ENCODE measurements at places on chromosomes 13 and 19.
A peak's percentile ranks its signal among the peaks of the same experiment; 100 is the strongest.

DNA sequence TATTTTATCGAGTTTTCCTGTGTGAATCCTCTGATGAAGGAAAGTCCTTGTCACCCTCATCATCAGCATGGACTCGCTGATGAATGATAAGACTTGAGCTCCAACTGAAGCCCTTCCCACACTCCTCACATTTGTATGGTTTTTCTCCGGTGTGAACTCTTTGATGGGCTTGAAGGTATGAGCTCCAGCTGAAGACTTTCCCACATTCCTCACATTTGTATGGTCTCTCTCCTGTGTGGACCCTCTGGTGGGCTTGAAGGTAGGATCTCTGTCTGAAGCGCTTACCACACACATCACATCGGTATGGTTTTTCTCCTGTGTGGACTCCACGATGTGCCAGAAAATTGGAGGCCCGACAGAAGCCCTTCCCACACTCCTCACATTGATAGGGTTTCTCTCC, 21.7 kb downstream of the ZNF45 start:
- no peak for DNase-seq

DNA sequence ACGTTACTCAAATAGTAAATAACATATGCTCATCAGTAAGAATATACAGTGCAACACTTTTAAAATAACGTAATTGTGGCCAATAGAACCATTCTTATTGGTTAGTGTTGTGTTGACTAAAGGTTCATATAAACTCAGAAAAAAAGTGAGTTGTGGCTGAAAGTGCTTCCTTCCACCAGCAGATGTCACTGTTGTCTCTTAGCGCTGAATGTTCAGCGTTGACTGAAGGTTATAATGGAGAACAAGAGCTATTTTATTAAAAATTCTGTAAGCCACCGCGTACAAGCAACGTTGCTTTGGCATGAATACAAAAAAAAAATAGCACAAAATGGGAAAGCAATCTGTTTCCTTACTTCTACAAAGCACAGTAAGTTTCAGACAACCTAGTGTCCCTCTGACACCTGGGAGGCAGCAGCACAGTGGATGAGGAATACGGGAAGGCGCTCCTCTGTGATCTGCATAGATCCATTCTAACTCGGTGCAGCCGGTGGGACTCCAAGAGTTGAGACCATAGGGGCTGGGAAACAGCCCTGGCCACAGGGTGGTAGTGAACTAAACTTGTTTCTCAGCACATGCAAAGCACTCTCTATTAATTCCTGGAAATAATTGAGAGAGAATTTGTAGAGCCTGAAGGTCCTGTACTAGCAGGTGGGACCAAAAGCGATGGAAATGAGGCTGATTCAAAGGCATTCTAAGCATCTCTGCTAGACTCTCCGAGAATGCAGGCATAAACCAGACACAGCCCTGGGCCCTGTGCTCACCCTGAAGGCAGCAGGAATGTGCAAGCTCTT, 23.9 kb upstream of the OXGR1 start:
- DNase-seq: no peak

GRCh38 chr19:16012552-16012951, 63.7 kb upstream of the TPM4 start:
- DNase-seq: no peak

DNA sequence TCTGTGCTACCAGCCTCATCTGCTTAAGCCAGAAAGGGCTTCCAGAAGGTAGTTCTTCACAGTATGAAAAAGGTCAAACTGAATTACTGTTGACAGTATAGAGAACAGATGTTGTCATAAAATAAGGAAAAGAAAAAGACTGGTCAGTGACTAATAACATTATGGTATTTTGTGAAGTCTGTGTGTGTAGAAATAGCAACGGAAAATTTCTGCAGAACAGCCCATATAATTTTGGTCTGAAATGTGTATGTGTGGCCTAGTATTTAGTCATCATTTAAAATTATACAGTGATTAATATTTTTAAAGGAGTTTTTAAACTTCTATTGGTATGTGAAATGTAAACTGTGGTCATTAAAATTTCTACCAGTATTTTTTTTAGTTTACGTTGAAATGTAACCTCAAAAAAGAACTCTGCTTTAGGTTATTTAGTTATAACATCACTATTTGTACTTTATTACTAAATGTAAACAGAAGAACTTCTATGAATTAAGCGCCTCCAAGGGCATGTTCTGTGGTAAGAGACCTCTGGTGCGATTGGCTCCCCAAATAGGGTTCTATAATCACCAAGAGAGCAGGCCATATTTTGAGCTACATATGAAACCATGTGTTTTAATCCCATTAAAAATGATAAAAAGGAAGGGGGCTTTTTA, 3.3 kb upstream of the GPR183 start:
- no peak for DNase-seq

DNA sequence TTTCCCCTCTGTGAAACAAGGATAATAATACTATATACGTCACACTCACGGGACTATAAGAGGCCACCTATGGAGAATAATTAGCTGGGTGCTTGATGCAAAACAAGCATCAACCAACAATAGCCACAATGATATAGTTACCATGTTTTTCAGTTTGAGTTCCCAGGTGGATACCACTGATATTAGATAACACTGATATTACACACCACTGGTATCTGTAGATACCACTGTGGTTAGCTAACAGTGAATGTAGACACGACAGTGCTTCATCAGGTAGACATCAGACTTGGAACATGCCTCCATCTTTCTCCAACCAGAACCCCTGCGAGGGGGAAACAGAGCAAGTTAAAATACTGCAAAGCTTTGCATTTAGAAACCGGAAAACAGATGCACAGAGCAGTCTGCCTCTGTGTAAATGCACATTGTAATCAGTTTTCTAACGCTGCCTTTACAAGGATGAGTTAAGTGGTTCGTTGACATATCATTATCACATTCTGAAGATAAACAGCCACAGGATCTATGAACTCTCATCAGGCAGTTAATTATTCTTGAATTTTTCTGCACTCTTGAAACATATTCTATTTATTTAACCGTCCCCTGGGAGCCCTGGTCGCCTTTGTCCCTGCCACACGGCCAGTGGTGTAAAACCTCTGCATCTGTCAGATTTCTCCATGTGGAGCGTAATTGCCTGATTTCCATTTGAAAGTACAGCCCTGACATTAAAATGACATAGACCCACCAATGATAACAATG, 80.7 kb downstream of the RNASEH2B start:
- DNase-seq: no peak

- peak; percentile 44 for DNase-seq
Measured at GRCh38 chr19:19185853-19186740, 5.9 kb downstream of the BORCS8 start.

DNA sequence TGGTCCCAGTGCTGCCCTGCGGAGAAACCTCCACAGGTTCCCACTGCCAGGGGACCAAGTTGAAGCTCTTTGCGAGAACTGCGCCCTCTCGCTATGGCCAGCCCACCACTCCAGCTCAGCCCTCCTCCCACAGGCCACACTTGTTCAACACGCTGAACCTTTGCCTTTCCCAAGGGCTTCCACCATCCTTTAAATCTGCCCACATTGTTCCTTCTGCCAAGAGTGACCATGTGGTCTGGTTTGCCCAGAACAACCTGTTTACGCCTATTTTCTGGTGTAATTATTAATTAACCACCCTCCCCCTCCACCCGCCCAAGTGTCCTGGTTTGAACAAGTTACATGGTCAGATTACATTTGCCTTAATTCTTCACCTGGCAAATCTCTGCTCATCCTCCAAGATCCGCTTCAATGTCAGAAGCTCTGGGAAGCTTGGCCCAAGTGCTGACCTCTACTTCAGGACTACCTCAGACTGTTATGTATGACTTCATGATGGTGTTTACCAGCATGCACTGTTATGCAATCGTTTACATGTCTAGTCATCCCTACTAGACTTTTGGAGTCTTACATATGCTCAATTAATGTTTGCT, 12.0 kb upstream of the USP12 start:
- DNase-seq: no peak

DNA sequence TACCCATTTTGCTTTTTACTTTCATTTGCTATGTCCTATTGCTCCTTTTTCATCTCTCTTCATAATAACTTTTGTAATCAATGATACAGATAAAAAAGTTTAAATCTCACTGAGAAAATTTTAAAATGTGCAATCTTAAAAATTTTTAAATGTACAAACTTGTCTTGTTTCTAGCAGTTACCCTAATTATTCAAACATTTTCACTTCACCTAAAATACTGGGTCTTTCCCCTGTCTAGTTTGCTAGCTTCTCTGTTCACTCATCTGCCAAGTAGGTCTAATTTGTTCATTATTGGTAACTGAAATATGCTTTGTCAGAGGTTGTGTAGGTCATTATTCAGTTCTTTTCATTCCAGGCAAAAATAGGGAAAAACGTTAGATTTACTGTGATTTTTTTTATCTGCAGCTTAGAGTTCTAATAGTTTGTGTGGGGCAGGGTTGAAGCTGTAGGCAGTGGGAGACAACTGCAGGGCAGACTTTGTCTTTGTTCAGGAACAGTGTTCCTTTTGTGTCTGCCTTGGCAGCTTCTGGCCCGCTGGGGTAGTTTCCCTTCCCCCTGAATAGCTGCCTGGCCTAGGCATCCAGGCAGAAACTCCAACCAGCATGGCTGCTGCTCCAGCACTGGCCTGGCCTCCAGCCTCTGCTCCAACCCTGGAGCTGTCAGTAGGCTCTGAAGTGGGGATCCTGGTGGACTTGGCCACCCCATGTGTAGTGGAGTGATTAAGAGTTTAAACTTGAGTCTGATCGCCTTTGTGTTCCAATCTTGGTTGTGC, 48.5 kb downstream of the WDFY2 start:
- no peak for DNase-seq

- no peak for DNase-seq
Measured at GRCh38 chr19:57068921-57069697, 50.7 kb upstream of the USP29 start.

DNA sequence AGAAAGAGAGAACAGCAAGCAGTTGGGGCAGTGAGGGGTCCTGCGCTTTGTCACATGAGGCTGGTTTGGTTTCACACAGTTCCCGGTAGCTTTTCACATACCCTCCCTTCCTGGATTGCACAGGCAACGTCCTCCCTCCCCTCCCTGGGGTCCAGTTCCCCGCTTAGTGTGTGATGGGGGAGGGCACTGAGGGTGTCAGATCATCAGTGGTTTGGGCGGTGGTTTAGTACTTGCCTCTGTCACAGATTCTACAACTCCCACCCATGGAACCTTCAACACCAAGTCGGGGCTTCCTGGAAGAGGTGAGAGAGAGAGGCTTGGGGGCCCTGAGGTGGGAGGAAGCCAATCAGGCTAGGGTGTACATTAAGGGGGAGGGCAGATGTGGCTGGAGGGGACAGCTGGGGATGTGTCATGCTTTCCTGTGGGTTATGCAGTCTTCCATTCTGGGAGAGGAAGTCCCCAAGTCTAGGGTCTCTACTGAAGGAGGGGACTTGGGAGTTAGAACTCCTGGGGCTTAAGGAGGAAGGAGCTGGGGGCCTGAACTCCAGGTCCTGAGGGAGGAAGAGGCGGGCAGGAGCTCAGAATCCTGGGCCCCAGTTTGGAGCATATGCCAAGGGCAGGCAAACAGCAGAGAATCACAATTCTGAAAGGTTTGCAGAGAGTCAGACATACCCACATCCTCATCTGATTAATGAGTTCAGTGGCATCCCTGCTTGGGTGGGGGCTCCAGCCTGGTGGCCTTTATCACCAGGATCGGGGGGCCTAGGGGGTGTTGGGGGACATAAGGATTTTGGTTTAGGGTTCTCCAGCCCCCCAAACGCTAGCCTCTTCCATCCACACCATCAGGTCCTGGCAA, at the start of gene NKG7:
Gene NKG7, minus strand, starts transcription at position 6 of the 856 bp plus-strand sequence. CDS start 119 bp downstream, outside the sequence.
- DNase-seq: peak; percentile 77

GRCh38 chr19:36265064-36265463, 50.2 kb downstream of the ZNF146 start:
- no peak for DNase-seq

- DNase-seq: no peak
Measured at GRCh38 chr13:30763786-30764413, 28.6 kb downstream of the ALOX5AP start.

DNA sequence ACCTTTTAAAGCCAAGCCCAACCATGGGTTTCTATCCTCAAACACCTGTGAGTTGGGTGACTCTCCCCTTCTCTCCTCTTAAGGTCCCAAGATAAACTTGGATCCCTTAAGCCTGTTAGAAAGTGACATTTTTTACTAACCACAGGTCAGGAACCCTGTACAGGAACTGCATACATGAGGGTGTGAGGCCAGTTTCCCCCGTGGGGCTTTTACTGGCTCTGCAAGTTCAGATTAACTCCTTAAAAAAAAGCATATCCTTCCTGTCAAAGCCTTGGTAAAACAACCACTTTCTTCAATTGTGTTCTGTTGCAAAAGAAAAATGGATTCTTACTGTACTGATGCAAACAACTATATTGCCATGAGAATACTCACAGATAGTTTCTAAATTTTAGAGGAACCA, 2638.7 kb upstream of the PCDH20 start:
- DNase-seq: no peak

GRCh38 chr13:27915301-27916207, 4.2 kb upstream of the PDX1 start:
- DNase-seq: no peak

- DNase-seq: no peak
Measured at GRCh38 chr19:53328967-53329366, 4.6 kb upstream of the ZNF845 start.

DNA sequence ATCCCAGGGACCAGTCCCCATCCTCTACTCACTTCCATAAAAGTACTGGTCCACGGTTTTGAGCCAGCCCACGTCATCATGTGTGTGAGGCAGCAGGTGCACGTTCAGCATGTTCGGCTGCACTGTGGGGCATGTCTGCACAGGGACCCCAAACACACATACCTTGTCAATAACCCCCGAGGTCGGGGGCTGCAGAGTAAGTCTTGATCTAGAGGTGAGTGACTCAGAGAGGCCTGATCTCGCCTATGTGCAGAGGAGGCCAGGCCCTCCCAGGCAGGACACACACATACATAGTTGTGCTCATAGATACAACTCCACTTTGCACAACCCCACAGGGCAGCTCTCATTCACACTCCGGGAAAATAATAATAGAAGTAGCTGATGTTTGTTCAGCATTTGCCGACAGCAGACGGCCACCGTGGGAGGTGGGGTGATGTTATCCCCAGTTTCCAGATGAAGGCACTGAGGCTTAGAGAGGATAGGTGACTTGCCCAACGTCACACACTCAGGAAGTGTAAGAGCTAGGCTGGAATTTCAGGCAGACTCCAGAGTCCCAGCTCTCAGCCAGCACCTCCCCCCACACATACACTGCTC, 774 bp downstream of the MAN2B1 start:
- no peak for DNase-seq

GRCh38 chr13:111900390-111901131, 166.4 kb upstream of the SOX1 start:
- no peak for DNase-seq

GRCh38 chr13:19664481-19665230, 31.2 kb downstream of the MPHOSPH8 start:
- DNase-seq: no peak

- DNase-seq: no peak
Measured at GRCh38 chr19:13691569-13692435, 72.5 kb upstream of the MRI1 start.

- no peak for DNase-seq
Measured at GRCh38 chr19:14979476-14980255, at the start of gene SLC1A6. Gene SLC1A6 (minus strand): TSS chr19:14979864. CDS start chr19:14972910, 6,954 bp downstream.

DNA sequence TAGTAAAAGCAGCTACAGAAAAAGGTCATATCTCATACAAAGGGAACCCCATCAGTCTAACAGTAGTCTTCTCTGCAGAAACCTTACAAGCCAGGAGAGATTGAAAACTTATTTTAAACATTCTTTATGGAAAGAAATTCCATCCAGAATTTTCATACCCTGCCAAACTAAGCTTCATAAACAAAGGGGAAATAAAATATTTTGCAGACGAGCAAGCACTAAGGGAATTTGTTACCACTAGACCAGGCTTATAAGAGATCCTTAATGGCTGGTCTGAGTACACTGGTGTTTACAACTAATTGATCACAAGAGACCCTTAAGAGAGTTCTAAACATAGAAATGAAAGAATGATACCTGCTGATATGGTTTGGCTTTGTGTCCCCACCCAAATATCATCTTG, 128.6 kb upstream of the TNFSF11 start:
- no peak for DNase-seq

Data from activated naive CD8-positive, alpha-beta T cell treated with anti-CD3 and anti-CD28 coated beads, Interleukin-2, amount 50 U/mL, for 16 hours (primary cell).